ENCODE measurements at places on chromosomes 13 and 19.

- DNase-seq: no peak
Observed at GRCh38 chr19:38715555-38715954, 28.7 kb downstream of the CAPN12 start.

DNA sequence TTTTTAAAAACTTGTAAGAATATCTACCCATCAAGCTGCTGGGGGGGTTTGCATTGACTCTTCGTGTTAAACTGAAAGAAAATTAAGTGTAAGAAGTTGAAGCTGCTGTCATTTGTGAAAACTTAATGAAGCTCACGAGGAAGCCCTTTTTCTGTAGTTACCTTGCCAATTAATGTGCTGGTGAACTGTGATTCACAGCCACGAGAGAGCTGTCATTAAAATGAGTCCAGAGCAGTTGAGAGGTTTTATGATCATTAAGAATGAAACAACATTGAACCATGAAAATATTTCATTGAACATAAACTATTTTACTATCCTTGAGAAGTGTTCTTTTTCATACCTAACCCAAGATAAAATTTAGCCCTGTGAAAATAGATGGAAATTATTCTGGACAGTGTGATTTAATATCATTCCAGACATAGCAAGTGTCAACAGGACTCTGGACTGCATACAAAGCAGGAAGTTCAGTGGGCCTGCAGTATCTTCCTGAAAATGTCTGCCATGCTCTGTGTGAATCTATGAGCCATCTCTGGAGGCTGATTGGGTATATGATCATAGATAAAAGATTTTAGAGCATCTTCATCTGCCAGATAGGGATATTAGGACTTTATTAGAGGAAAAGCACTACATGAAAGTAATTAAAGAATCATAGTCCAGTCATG, 53.8 kb downstream of the DPY19L3 start:
- no peak for DNase-seq

- no peak for DNase-seq
Observed at GRCh38 chr13:27130979-27131623, 40.5 kb downstream of the USP12 start.

DNA sequence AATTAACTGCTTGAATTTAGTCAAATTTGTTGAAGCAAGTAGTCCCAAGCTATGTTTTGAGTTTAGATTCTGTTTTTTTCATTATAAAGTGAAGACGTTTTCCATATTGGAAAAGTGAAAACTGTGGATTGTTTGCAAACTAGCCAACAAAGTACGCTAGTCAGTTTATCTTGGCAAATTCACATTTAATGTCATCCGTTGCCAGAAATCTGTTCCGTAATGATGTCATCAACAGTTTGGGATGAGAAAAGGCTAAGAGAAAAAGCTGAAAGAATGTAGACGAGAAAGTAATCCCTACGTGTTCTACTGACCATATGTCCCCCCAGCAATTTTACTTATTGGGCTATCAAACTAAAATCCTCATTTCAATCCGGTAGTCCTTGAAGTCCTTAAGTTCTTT, 419.6 kb downstream of the GPC6 start:
- DNase-seq: no peak

- DNase-seq: peak; percentile 94
Observed at GRCh38 chr19:13151605-13152355, 1.6 kb downstream of the IER2 start.

DNA sequence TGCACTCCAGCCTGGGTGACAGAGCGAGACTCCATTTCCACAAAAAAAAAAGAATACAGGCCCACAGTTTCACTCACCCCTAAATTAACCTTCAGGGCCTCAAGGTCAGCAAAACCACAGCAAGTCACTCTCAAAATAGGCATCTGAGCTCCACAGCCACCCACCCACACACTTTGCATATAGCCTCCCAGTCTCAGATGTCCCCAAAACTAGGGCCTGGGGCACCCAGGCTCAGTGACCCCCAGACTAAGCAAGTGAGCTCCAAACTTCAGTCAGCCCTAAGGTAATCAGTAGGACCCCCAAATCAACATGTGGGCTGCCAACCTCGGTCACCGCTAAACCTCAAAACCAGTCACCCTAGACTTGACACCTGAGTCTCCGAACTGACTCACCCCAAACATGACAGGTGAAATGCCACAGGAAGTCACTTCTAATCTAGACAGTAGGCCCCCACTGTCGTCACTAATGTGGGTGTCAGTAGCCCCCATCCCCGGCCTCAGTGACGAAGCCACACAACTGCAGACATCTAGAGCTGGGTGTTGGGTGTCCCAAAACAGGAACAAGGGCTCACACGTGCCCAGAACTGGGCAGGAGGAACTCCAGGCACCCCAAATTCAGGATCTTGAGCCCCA, 13.9 kb downstream of the RABAC1 start:
- DNase-seq: no peak

GRCh38 chr13:35765366-35765765, 288.9 kb upstream of the MAB21L1 start:
- no peak for DNase-seq

DNA sequence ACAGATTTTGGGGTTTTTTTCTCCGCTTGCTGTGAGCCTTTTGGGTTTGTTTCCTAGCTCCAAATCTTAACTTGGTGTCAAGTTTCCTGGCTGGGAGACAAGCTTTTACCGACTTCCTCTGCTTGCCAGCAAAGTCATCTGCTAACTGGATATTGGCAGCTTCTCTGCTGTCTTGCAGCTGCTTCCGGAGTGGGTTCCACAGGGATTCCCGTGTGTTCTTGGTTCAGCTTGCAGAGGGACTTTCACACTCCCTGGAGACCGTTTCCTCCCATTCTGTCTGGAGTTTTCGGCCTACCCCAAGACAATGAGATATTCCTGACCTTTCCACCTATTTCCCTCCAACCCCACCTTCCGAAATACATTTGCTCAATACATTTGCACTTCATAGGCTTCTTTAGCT, 2.2 kb upstream of the COLGALT1 start:
- no peak for DNase-seq

- no peak for DNase-seq
Observed at GRCh38 chr13:73704587-73704986, 429.6 kb downstream of the KLF12 start.

DNA sequence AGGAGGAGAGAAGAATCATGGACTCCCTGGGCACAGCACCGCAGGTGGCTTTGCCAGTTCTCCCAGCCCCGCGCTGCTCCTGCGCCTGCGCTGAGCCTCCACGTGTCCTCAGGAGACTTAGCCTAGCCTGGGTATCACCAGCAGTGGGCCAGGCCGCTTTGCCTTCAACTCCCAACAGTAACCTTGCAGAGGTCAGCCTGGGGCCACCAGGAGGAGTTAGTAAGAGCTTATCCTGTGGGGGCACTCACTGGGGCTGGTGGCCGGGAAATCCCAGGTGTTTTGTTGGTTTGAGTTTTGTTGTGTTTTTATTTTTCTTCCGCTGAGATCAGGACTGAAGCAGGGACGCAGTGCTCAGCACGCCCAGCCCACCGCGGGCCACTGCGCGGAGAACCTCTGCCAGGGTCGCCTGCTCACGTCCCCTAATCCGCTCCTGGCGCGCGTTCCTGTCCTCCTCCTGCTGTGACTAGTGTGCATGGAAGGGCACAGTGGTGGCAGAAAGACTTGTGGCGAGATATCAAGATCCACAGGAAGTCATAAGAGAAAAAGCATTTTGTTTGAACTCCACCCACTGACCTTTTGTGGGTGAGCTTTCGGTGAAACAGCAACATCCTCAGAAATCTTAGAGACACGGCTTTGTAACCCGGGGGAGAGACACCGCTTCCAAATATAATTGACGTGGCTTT, 207.4 kb upstream of the RFC3 start:
- no peak for DNase-seq

DNA sequence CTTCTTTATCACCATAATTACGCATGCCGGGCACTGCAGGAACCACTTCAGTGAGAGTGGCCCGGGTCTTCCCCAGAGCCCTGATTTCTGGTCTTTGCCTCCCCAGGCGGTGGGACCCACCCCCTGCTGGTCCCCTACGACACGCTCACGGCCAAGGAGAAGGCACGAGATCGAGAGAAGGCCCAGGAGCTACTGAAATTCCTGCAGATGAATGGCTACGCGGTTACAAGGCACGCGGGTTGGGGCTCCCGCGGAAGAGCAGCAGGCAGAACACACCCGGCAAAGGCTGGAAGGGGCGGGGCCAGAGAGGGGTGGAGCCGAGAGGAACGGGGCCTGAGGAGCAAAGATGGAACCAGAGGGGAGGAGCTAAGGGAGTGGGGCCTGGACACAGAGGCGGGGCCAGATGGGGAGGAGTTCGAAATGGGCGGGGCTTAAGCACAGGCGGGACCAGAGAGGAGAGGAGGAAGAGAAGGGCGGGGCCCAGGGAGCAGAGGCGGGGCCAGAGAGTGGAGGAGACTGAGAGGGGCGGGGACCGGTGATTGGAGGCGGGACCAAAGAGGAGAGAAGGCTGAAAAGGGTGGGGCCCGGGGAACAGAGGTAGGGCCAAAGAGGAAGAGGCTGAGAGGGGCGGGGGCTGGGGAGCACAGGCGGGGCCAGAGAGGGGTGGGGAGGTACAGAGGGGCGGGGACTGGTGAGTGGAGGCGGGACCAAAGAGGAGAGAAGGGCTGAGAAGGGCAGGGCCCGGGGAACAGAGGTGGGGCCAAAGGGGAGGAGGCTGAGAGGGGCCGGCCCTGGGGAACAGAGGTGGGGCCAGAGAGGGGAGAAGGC, 73.4 kb downstream of the RYR1 start:
- DNase-seq: no peak

Data from AML-193 (cell line).